Osteoblast (primary cell): ENCODE measurements at places on chromosomes 3 and 15. TPM values are rescaled to one million over a fixed set of nuclear protein-coding genes. Genes with fewer than 3 reads are reported as not detected.

Gene IL17RD
- total RNA-seq, result 2.2 and 3.5 TPM in 2 replicates

Gene SLC9C1
- total RNA-seq, result not detected in 2 replicates

Gene TMCO5A
- total RNA-seq, result not detected in 2 replicates

DNA sequence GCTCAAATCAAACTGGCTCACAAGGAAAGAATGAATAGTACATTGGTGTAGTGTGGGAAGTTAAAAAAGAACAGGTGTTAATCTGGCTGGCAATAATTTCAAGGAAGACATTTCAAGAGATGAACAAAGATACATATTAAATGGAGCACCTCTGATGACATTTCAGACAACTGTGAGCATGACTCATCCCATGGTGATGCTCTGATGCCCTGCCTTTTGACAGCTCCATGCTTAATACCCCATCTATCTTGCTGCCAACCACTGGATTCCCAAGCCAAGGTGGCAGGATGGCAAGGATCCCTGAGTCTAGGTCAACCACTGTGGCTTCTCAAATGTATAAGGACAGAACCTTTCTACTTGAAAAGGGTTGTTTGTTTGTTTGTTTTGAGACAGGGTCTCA, 29.3 kb downstream of the LRRC2 start:
- no peak for DNase-seq
- H3K27me3 ChIP-seq, result no peaks in the 10 kb centered on the region
- H3K27ac ChIP-seq, result no peak overlapping the region
- no peak overlapping the region for H3K4me3 ChIP-seq

- DNase-seq, result no peak
- no peak overlapping the region for H3K4me3 ChIP-seq
- no peaks in the 10 kb centered on the region for H3K27me3 ChIP-seq
- H3K4me1 ChIP-seq, result peaks cover 18% of the 10 kb centered on the region
- no peak overlapping the region for H3K27ac ChIP-seq
These were observed 101.3 kb downstream of the MYH15 start for GRCh38 chr3:108408883-108409799.

DNA sequence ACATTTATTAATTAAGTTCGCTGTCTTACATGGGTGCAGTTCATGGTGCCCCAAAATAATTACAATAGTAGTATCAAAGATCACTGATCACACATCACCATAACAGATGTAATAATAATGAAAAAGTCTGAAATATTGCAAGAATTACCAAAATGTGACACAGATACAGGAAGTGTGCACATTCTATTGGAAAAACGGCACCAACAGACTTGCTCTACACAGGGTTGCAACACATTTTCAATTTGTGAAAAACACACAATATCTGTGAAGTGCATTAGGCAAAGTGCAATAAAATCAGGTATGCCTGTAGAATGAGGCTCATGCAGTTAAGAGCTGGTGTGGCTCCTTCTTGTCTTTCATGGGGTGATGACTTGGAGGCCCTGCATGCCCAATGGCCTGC, 265.8 kb downstream of the RPLP1 start:
- peaks cover 5% of the 10 kb centered on the region for H3K4me1 ChIP-seq
- no peaks in the 10 kb centered on the region for H3K36me3 ChIP-seq
- H3K27me3 ChIP-seq, result peaks cover 24% of the 10 kb centered on the region
- no peak for DNase-seq
- H3K4me3 ChIP-seq, result no peak overlapping the region
- H3K27ac ChIP-seq, result no peak overlapping the region

DNA sequence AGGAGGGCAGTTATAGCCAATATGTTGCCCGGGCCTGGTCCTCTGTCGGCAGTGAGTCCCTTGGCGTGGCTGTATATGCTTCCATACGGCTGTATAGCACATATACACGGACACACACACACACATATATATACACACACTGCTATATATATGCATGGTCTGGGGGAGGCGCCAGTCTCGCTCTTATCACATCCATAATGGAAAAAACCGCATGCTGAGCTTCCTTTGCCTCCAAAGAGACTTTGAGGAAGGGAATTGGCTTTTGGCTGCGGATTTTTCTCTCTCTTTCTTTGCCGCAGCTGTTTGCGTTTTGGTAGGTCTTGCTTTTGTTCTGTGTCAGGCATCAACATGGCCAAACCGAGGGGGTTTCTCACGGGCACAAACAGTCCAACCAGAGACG, 11.3 kb upstream of the TMEM115 start:
- no peak overlapping the region for H3K27ac ChIP-seq
- H3K27me3 ChIP-seq, result peaks cover 5% of the 10 kb centered on the region
- no peaks in the 10 kb centered on the region for H3K36me3 ChIP-seq
- H3K4me1 ChIP-seq, result no peaks in the 10 kb centered on the region
- DNase-seq, result no peak

GRCh38 chr3:113532698-113533533, 561 bp downstream of the SIDT1 start:
- DNase-seq, result peak; percentile 55
- no peak overlapping the region for H3K27ac ChIP-seq
- peaks cover 13% of the 10 kb centered on the region for H3K4me1 ChIP-seq
- H3K27me3 ChIP-seq, result peaks cover 65% of the 10 kb centered on the region
- H3K4me3 ChIP-seq, result peak overlapping the region; percentile 68
- no peaks in the 10 kb centered on the region for H3K36me3 ChIP-seq
